RPMI8226 (cell line): ENCODE measurements at places on chromosomes 4 and X.

DNA sequence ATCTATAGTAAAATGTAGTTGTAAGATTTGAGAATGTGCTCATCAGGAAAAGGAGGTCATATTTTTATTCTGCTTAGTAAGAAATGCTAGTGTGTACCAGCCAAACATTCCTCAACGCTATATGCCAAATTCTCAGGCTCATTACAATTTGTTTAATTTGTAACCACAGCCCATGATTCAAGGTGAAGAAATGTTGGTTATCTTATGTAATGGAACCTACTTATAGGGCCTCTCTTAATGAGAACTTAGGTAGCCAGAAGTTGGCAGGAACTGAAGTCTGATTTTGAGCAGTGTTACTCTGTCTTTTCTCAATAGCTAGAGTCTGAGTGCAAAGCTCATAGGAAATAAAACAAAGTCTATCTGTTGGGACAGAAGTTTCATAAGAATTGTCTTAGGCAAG is 595.0 kb downstream of the GLUD2 start:
- no peak for DNase-seq

- no peak for DNase-seq
These were observed 2.1 kb downstream of the COPS4 start for GRCh38 chr4:83036991-83037665.

DNA sequence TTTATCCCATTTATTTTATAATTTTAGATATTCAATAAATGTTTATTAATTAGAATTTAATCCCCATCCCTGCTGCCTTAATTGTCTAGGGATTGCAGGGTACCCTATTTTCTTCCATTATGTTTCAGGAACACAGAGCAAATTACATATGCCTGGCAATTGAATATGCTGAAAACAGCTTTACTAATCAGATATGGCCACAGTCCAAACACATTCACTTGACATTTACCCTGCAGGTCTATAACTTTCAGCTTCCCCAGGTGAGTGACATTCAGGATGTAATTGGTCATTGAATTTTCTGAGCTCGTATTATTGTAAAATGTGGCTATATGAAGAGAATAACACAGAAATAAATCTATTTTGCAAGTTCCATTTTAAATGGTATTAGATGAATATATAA is 218.7 kb upstream of the NDST4 start:
- no peak for DNase-seq

GRCh38 chrX:31179203-31179602 is 107.4 kb upstream of the FTHL17 start:
- DNase-seq, result no peak

DNA sequence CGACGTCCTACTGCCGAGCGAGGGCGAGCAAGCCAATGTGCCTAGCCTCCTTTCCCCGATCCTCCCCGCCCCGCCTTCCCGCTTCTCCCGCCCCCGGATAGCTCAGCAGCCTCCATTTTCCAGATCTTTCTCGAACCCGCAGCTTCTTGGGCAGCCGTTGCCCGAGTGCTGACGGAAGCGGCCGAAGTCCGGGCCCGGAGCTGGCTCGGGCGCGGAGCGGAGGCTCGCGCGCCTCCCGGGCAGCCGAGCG is 172 bp upstream of the HSPA4L start:
- peak; percentile 80 for DNase-seq

- no peak for DNase-seq
These were observed 368.0 kb upstream of the TECRL start for GRCh38 chr4:64777286-64777685.

- no peak for DNase-seq
These were observed 126.0 kb upstream of the PAQR3 start for GRCh38 chr4:79065262-79065661.

DNA sequence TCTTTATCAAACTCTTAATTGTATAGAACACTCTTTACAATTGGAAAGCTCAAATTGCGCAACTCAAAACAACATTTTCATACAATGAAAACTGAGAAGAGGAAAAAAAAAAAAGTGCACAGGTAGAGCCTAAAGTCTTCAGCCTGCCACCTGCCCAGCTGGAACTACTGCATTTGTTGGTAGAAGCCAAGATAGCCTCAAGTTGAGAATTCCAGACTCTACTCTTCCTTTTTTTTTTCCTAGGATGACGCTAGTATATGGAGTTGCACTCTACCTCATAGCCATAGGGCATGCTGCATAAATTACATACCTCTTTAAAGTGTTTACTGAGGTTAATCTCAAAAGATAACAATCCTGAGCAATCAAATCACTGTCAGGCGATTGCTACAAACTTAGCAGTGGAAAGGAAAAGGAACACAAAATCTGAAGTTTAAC is 13.6 kb downstream of the ABCG2 start:
- DNase-seq, result no peak

DNA sequence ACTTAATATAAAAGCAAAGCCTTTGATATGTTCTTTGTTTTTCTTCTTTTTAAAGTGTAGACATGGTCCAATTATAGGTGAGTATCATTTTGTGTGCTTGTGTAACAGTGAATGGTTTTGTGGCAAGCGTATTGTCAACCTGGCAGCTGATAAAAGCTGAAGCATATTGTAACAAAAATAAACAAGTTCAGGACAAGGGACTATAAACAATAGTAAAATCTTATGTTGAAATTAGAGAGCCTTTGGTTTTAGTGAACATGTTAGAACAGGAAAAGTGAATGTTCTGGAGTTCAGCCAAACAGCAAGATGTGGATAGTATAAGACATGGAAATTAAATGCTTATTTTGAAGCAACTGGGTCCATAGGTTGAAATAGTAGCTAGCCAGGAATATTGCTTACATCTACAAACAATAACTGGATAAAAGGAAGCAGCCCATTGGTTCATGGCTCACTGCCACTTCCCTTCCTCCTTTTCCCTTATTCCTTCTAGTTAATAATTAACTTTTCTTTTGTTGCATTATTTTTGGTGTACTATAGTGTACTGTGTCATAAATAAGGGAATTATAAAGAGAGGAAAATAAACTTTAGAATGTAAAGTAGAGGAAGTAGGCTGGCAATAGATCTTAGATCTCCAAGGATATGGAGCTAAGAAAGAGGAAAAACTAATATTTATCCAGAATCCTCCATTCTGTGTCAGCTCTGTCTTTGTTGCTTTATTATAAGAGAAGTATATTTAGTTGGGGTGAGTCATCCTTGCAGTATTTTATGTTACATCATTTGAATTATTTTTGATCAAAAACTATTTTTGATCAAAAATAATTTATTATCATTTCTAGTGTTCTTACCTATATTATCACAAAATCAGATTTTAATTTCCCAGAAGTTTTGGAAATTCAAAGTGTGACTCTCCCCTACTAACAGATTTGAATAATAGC is 65.6 kb downstream of the MRPL1 start:
- no peak for DNase-seq

GRCh38 chr4:1246111-1246881 is 2.6 kb downstream of the CTBP1 start:
- peak; percentile 75 for DNase-seq

GRCh38 chrX:134734466-134734952 is 76.2 kb upstream of the PLAC1 start:
- DNase-seq, result no peak

DNA sequence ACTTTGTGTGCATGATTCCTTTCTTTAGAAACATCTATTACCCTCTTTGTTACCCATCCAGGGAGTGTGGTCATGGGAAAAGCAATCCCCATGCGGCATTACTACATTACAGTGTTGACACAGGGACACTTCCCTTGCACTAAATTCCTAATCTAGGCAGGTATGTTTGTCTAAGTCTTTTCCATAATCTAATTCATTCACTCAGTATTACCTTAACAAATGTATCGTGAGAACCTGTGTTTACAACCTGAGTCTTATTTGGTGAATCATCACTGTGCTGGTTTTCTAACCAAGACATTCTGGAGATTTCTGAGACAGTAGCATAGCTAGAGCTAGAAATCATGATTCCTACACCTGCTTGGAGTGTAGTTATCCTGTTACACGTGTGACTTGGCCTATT is 326.8 kb downstream of the BMPR1B start:
- no peak for DNase-seq

- DNase-seq, result peak; percentile 56
These were observed 9.9 kb upstream of the SMIM20 start for GRCh38 chr4:25903900-25904747.

- no peak for DNase-seq
These were observed 598 bp downstream of the MAOB start for GRCh38 chrX:43881410-43882293.

GRCh38 chrX:63430026-63430425 is 78.9 kb upstream of the SPIN4 start:
- no peak for DNase-seq

DNA sequence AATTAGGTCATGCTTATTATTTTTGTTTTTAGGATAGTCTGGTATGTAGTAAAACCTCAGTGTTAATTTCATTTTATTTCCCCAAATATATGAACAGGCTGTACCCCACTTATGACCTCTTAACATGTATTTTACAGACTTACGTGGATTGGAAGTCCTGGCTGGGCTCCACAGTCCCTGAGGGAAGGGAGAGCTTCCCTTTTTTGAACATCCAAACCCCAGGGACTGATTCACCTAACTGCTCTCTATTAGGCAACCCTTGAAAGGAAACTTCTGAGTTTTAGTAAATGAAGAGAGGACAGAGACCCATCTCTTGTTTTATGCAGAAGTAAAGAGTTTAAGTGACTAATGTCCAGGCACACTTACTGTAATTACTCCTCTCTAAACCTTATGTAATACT is 233.1 kb upstream of the SPRY1 start:
- no peak for DNase-seq

GRCh38 chr4:56828784-56829535 is 7.5 kb upstream of the SPINK2 start:
- DNase-seq, result peak; percentile 40

DNA sequence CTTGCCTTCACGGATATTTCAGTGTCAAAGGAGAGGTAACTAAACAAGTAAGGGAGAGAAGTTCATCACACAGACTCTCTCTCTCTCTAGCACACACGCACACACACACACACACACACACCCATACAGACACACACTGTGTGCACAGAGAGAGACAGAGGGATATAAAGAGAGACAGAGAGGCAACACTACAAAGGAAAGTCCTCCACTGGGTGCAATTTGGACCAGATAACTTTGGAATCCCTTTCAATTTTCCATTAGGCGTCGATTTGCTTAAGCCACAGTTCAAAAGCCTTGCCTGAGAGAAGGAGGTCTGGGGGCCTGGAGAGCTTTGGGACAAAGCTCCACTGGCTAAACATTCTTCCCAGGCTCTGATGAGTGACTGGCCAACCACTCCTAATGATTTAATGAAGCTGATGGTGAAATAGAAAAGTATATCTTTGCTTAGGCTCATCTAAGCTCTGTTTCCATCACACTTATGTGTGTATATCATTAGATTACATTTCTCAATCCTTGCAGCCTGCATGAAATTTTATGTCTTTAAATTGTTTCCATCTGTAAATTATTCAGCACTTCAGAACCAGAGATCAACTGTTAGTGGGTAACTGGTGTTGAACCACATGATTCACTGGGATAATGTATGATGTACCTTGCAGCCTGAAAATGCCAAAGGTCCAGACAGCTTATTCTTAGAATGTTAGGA is 180.8 kb downstream of the MAGEB17 start:
- DNase-seq, result no peak

GRCh38 chrX:50787099-50787498 is 26.9 kb downstream of the SHROOM4 start:
- no peak for DNase-seq

DNA sequence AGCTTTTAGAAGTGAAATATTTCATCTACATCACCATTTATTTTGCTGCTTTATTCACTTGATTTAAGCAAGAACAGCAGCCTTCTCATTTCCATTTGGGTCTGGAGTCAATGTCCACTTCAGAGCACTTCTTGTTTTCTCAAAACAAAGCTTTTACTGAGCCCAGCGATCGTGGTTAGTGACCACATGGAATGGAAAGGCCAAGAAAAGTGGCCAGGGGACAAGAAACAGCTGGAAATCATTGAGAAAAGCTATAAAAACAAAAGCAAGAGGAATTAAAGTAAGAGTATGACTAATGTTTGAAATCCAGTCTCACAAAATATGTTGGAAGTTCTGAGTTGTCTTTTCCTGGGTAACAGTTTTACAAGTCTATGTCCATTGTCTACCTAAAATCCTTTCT is 328.4 kb upstream of the INTU start:
- no peak for DNase-seq

DNA sequence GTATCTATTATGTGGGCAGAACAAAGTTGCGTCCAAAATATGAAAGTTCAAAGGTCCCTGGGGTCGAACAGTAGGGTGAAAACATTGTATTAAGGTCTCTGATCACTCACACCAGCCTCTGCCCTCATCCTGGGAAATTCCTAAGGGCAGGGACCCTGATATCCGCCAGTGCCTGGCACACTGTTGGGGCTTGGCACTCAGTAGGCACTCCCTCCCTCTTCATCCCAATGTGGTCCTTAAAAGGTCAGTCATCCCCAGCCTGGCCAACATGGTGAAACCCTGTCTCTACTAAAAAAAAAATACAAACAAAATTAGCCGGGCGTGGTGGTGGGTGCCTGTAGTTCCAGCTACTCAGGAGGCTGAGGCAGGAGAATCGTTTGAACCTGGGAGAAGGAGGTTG is 6.3 kb downstream of the NDUFB11 start:
- no peak for DNase-seq

GRCh38 chr4:81505004-81505598 is 33.4 kb upstream of the RASGEF1B start:
- DNase-seq, result no peak

- no peak for DNase-seq
These were observed 195.2 kb downstream of the KDR start for GRCh38 chr4:54930226-54930625.

- no peak for DNase-seq
These were observed 134.1 kb downstream of the KLHL34 start for GRCh38 chrX:21524008-21524407.

- no peak for DNase-seq
These were observed 62.0 kb downstream of the PHKA1 start for GRCh38 chrX:72652082-72652481.

GRCh38 chr4:129342819-129343408 is 247.0 kb downstream of the C4orf33 start:
- DNase-seq, result no peak

DNA sequence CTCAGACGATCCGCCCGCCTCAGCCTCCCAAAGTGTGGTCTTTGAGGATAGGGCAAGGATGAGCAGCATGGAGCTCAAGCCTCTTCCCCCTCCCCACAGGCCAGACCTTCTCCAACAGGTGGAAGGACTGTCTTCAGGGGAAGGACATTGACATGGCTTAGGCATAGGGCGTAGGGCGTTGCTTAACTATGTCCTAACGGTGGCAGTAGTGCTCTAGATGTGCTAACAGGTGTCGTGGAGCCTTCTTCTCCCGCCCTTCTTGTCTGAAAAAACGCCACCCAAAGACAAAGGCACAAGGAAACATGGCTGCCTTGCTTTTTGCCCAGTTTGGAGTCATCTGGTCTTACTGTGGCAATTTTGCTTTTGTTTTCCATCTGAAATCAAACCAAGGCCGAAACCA is 219.8 kb downstream of the OR13H1 start:
- DNase-seq, result peak; percentile 95

GRCh38 chrX:119880076-119880475 is 8.4 kb downstream of the NDUFA1 start:
- DNase-seq, result no peak

GRCh38 chr4:112897543-112897942 is 151.9 kb upstream of the ANK2 start:
- no peak for DNase-seq

- DNase-seq, result no peak
These were observed 27.6 kb downstream of the SEPTIN11 start for GRCh38 chr4:76977113-76977512.
